ENCODE measurements at places on chromosomes 1 and 21.

DNA sequence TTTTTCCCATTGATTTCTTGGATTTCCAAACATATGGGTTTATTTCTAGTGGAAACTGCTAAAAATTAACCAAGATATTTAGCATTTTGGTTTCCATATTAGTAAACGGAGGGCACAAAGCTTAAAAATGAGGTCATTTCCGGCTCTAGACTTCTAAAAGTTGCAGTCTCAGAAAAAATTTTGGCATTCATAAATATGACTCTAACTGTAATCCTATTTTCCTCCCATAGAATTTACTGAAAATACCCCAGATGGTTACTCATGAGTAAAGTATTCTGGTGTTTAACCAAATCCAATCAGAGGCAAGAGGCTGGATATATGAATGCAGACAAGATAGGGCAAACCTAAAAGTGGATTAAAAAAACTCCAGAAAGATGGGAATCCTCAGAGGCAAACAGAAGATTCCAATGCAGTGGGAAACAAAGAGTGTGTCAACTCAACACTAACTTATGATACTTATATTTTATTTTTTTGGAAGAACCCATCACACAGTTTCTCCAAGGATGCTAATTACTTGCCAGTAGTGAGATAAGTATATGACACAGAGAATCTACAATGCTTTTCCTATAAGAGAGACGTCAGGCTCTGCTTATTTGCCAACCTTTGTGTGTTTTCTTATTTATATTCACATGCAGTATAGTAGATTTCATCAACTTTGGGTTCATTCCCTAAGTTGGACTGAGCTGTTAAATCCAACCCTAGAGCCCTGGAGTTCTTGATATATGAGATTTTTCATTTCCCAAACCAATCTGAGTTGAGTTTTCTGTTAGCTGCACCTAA, 90.1 kb upstream of the BCL10 start:
- DNase-seq, result no peak

DNA sequence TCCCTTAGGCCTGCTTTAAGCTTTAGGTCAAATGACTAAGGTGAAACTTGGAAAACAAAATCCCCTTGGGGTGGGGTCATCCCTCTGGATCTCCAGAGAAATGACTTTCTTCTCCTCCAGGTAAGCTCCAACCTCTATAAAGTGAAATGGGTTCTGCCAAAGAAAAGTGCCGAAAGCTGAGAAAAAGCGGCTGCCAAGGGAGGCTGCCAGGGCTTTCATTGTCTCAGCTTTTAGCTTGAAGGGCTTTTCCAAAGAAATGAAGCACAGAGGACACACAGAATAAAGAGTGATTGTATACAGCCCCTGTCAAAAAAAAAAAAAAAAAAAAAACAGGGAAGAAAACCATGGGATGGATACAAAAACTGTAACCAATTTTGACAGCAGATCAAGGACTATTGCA, 126.9 kb downstream of the TGFBR3 start:
- DNase-seq, result no peak

DNA sequence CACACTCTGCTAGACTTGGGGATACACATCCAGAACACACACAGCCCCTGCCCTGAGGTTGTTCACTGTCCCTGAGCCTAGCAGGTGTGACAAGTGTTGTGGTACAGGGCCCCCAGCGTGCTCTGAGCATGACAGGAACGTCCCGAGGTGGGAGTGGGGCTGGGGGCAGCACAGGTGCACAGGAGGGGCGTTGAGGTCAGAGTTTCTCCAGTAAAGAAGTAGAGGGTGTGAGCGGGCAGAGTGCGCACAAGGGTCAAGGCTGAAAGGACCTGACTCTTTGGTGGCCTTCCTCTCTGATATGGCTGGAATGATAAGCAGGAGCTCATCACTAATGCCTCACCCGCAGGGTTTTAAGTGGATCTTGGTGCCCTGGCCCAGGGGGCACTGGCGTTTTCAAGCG, 1.3 kb upstream of the FALEC start:
- no peak for DNase-seq

- DNase-seq, result no peak
Measured at GRCh38 chr1:40649592-40649930, 15.9 kb downstream of the RIMS3 start.

GRCh38 chr1:205662135-205662738, 18.1 kb downstream of the SLC45A3 start:
- DNase-seq, result no peak

GRCh38 chr21:34925597-34925996, 123.5 kb downstream of the RUNX1 start:
- DNase-seq, result no peak

DNA sequence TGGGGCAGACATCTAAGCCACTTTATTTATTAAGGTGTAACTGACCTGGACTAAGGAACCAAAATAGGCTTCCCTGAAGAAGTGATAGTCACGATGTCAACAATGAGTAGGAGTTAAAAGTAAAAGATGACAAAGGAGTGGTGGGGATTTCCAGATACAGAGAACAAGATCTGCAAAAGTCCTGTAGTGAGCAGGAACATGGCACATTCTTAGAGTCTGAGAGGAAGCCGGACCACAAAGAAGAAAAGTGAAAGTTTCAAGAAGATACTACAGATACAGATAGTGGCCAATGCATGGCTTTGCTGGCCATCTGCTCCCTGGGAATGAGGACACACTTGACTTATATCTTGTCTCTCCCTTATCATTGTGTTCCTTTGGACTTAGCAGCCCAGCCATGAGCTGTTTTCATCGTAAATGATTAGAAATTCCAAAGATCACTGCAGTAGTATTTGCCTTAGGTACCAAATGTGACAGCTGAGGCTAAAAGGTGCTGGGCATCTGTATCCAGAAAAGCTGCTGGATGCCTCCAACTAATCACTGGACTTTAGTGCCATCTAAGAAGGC, 302.4 kb upstream of the NR5A2 start:
- DNase-seq, result no peak

DNA sequence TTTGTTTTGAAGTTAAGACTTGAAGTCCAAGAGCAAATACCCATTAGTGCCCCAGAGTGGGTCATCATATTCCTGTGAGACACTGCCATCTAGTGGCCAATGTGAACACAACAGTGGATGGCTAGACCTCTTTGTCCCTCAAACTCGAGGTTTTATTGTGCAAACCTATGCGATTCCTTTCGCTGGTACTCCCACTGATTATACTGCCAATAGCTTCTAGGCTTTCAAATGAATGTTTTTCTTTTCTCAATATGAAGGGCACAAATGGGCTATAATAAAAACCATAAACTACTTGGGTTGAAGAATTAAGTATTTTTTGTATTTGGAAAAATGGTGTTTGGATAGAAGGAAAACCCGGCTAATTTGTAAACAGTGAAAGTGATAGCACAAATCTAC, 100.4 kb upstream of the ZNF281 start:
- DNase-seq, result peak; percentile 84

- DNase-seq, result no peak
Measured at GRCh38 chr21:34936883-34937563, 112.1 kb downstream of the RUNX1 start.

DNA sequence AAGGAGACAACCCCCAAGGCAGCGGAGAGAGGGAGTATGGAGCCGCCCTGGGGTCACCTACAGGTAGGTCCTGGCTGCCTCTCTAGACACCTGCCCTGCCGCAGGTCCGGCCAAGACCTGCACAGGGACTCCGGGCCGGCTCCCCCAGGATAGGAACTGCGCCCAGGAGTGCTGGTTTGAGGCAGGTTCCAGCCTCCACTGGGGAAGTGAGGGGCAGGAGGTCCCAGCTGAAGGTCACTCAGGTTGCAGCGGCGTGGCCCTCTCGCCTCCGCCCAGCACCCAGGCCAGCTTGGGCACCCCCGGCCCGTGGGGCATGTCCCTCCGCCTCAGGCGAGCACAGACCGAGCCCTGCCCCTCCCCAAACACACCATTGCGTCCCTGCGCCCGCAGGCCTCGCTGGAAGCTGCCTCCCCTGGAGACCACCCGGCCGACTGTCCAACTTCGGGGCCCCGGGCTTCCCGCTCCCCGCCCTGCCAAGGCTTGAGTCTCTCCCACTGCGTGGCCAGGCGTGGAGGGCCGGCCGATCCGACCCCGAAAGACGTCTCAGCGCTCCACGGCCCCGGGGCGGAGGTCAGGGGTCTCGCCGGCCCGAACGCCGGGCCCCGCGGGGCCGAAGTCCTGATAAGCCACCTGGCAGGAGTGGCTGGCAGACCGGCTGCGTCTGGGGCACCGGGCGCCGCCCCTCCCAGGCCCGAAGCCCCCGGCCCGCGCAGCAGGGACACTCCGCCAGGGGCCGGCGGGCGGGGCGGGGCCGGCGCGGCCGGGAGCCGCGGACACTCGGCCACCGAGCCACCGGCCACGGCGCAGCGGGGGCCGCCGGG, 1.4 kb upstream of the SKI start:
- DNase-seq, result no peak

GRCh38 chr1:192538407-192539296, 36.9 kb upstream of the RGS1 start:
- DNase-seq, result no peak

GRCh38 chr1:23953020-23953419, 6.6 kb upstream of the PNRC2 start:
- no peak for DNase-seq

DNA sequence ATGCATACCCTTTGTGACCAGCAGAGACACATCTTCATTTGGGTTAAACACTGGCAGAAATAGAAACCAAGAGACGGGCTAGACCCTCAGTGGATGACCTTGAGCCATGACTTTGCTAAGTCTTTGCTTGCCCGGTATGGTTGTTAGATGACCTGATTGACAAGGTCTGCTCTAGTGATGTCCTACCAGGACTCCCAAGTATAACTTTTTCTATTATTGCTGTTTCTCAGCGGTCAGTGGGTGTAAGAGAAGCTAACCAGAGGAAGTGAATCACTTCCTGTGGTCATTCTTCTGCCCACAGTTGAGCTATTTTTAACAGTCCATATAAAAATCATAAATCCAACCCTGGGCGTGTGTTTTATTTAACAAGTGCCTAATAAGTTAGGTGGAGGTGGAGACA, 126.2 kb upstream of the ETS2 start:
- DNase-seq, result no peak

DNA sequence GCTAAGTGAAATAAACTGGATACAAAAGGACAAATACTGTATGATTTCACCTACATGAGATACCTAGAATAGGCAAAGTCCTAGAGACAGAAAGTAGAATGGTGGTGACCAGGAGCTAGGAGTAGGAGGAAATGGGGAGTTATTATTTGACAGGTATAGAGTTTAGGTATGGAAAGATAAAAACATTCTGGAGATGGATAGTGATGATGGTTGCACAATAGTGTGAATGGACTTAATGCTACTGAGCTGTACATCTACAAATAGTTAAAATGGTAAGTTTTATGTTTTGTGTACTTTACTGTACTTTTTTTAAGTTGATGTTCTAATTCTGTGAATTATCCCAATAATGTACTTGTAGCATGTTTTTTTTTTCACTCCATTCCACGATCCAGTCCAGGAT, 59.5 kb upstream of the RALGPS2 start:
- DNase-seq, result no peak

GRCh38 chr1:41915786-41916571, 2.7 kb downstream of the HIVEP3 start:
- no peak for DNase-seq

DNA sequence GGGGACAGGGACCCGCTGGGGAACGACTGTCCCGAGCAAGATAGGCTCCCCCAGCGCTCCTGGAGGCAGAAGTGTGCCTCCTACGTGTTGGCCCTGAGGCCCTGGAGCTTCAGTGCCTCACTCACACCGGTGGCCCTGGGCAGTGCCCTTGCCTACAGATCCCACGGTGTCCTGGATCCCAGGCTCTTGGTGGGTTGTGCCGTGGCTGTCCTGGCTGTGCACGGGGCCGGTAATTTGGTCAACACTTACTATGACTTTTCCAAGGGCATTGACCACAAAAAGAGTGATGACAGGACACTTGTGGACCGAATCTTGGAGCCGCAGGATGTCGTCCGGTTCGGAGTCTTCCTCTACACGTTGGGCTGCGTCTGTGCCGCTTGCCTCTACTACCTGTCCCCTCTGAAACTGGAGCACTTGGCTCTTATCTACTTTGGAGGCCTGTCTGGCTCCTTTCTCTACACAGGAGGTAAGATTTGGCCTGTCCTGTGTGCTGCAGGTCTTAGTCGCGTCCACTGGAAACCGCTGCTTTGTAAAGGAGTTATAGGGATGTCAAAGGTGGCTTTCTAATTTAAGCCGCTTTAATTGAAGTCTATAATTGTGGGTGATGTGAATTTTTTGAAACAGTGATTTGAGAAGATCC, 717 bp downstream of the UBIAD1 start:
- DNase-seq, result no peak

- DNase-seq, result no peak
Measured at GRCh38 chr1:211082824-211083223, 51.1 kb downstream of the KCNH1 start.

DNA sequence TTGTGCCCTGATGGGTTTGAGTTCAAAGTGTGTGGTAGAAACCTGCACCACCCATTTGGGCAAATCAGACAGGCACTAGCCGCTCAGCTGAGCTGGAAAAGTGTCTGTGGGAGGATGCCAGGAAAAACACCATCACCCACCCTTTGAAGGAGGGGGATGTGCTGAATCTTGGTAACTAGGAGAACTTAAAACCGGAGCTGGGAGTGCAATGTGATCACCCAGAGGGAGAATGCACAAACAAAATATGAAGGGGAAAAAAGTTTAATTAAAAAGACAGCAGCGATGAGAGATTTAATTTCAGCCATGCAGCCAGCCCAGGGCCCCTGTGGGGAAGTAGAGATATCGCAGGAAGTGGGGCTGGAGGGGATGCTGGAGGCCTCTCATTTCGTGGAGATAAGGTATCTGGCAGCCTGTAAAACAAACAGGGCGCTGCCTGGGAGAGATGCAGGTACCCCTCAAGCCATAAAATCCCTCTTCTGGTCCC, 86.8 kb upstream of the BCAR3 start:
- DNase-seq, result no peak

DNA sequence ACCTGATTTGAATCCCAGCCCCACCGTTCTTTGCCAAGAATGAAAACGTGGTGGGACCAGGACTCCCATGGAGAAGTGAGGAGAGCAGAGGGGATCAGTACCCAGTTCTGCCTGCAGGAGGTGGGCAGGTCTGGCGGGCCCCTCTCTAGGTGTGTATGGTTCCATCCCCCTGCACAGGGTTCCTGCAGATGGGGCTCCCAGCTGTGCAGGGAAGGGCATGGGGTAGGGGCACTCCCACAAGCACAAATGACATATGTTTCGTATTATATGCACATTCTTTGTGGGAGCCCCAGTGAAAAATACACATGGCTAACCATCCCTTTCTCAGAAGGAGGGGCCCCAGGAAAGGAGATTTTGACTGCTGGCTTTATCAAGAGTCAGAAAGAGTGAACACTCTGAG, 144.6 kb downstream of the PLPP3 start:
- DNase-seq, result no peak

DNA sequence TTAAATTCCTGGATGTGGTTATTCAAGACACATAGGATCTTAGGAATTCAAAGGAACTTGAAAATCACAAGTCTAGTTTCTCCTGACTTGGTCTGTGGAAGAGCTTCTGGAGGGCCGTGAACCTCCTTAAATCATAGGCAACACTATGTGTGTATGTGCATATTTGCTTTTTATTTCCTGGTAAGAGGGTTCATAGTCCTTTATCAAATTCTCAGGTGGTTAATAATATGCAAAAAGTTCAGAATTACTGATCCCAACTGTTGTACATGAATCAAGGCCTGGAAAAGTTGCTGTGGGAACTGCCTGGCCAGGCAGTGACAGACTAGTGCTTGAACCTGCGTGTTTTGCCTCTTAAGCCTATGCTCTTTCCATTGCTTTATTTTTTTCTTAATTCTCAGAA, 12.9 kb downstream of the MTR start:
- no peak for DNase-seq

- DNase-seq, result no peak
Measured at GRCh38 chr21:35674895-35675470, 385.3 kb downstream of the SETD4 start.

- peak; percentile 64 for DNase-seq
Measured at GRCh38 chr1:9198538-9199361, 35.8 kb upstream of the H6PD start.

- no peak for DNase-seq
Measured at GRCh38 chr1:209042413-209042812, 541.1 kb upstream of the CAMK1G start.
